Endothelial cell (in vitro differentiated cells): ENCODE measurements at places on chromosomes 1 and 21. TPM values are rescaled to one million over a fixed set of nuclear protein-coding genes. Genes with fewer than 3 reads are reported as not detected.
A peak's percentile ranks its signal among the peaks of the same experiment; 100 is the strongest.

Gene RAD54L
- 9.3 TPM for total RNA-seq

DNA sequence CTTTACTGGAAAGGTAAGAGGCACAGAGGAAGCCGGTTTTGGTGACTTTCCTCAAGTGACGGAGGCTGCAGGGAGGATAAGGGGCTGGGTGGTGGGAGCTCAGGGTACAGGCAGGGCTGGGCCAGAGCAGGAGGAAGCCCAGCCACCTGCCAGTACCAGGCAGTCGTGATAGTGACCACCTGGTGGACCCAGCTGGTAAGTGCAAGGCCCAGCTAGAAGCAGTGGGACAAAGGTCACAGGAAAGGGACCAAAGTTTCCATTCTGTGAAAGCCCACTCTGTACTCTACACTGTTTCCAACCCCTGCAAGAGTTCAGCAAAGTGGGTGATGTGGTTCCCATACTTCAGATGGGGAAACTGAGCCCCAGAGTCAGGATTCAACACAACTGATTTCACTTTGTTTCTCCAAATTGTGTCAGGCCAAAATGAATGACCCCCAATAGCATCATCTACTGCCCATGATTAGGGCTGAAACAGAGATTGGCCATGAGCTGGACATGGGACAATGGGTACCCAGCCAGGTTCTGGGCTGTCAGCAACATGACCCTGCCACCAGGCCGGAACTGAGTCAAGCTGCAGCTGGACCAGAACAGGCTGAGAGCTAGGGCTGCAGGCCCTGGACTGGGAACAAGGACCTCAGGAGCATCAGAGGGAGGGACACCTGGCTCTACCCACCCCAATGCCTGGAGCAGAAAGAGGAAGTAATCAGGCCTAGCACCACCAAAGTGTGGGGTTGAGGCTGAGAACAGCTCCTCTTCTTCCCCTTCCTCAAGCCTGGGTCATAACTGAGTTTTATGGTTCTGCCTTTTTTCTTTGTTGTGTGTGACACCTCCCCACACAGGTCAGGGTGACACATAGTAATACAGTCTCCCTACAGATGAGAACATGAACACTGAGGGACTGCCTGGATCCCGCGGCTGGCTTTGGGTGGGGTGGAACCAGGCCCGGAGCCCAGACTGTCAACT is 50.2 kb downstream of the KCNN3 start:
- peak; percentile 61 for DNase-seq
- H3K27ac ChIP-seq: peak overlapping the region; percentile 16
- H3K4me3 ChIP-seq: no peak overlapping the region
- H3K4me1 ChIP-seq: peaks cover 13% of the 10 kb centered on the region

Gene TRAF3IP3
- not detected for total RNA-seq

GRCh38 chr1:223654083-223654482 is 11.4 kb downstream of the CAPN8 start:
- H3K36me3 ChIP-seq: no peaks in the 10 kb centered on the region
- peaks cover 14% of the 10 kb centered on the region for H3K4me1 ChIP-seq
- no peak overlapping the region for H3K27ac ChIP-seq
- H3K4me3 ChIP-seq: no peak overlapping the region

Gene SMAP2
- 12.1 TPM for total RNA-seq

- DNase-seq: peak; percentile 57
- no peak overlapping the region for H3K27ac ChIP-seq
- H3K4me3 ChIP-seq: no peak overlapping the region
- H3K4me1 ChIP-seq: peaks cover 17% of the 10 kb centered on the region
Measured at GRCh38 chr21:37758982-37759381, 157.3 kb downstream of the KCNJ6 start.

Gene TMEM269
- total RNA-seq: 0.38 TPM

GRCh38 chr1:171468120-171468750 is 17.1 kb upstream of the PRRC2C start:
- no peak for DNase-seq
- H3K27ac ChIP-seq: no peak overlapping the region
- H3K36me3 ChIP-seq: no peaks in the 10 kb centered on the region
- H3K4me1 ChIP-seq: no peaks in the 10 kb centered on the region
- no peak overlapping the region for H3K4me3 ChIP-seq

GRCh38 chr1:231039161-231040018 is 664 bp downstream of the FAM89A start:
- DNase-seq: peak; percentile 32
- peaks cover 13% of the 10 kb centered on the region for H3K36me3 ChIP-seq
- H3K4me1 ChIP-seq: peaks cover 26% of the 10 kb centered on the region
- peak overlapping the region; percentile 95 for H3K4me3 ChIP-seq
- no peak overlapping the region for H3K27ac ChIP-seq
- peaks cover 13% of the 10 kb centered on the region for H3K27me3 ChIP-seq

GRCh38 chr1:207140536-207140935 is 36.5 kb downstream of the C4BPA start:
- H3K36me3 ChIP-seq: no peaks in the 10 kb centered on the region
- DNase-seq: no peak
- H3K27me3 ChIP-seq: no peaks in the 10 kb centered on the region
- H3K4me1 ChIP-seq: peaks cover 3% of the 10 kb centered on the region

Gene AKR1A1
- 125 TPM for total RNA-seq

Gene AZIN2
- total RNA-seq: 1.4 TPM

DNA sequence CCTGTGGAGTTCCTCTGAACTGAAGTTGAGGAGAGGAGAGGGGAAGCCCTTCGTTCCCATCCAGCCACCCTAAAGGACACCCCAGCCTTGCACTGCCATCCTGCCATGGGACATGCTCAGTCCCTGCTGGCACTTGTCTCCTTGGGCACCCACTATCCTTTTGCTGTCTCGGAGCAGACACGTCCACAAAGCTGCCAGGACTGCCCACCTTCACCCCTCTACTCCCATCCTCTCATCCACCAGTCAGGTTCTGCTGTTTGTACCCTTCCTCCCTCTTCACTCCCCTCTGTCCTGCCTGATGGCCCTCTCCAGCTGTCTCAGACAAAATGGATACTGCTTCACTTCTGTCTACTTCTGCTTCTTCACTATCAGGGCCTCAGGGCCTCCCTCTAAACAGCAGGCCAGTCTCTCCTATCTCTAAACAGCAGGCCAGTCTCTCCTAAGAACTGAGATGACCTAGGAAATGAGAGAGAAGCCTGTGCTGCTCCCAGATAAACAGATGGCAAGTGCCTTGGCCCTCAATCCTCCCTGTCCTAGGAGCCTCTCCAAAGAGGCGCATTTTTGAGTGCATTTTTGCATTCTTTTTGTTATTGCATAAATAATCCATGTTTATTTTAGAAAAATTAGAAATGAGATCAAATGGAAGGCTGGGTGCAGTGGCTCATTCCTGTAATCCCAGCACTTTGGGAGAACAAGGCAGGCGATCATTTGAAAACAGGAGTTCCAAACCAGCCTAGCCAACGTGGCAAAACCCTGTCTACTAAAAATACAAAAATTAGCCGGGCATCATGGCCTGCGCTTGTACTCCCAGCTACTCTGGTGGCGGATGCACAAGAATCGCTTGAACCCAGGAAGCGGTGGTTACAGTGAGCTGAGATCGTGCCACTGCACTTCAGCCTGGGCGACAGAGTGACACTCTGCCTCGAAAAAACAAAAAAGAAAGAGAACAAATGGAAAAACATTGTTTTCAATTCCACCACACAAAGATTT is 4.4 kb upstream of the PYCR2 start:
- H3K4me1 ChIP-seq: peaks cover 18% of the 10 kb centered on the region
- no peak for DNase-seq
- H3K27ac ChIP-seq: peak overlapping the region; percentile 67

Gene SOX13
- 107 TPM for total RNA-seq

Gene DISP1
- 27.2 TPM for total RNA-seq

GRCh38 chr1:81226603-81226928 is 574.2 kb upstream of the ADGRL2 start:
- no peak for DNase-seq
- H3K27me3 ChIP-seq: peaks cover 1% of the 10 kb centered on the region
- no peak overlapping the region for H3K4me3 ChIP-seq
- no peaks in the 10 kb centered on the region for H3K4me1 ChIP-seq
- H3K27ac ChIP-seq: no peak overlapping the region
- H3K36me3 ChIP-seq: no peaks in the 10 kb centered on the region

- peaks cover 3% of the 10 kb centered on the region for H3K27me3 ChIP-seq
- H3K27ac ChIP-seq: no peak overlapping the region
- peaks cover 20% of the 10 kb centered on the region for H3K4me1 ChIP-seq
- DNase-seq: no peak
- no peaks in the 10 kb centered on the region for H3K36me3 ChIP-seq
Measured at GRCh38 chr1:212433577-212434462, 1.1 kb downstream of the NENF start.

Gene CFHR4
- total RNA-seq: 0.87 TPM

- no peaks in the 10 kb centered on the region for H3K36me3 ChIP-seq
- peaks cover 13% of the 10 kb centered on the region for H3K4me1 ChIP-seq
- peak overlapping the region; percentile 79 for H3K27ac ChIP-seq
- DNase-seq: peak; percentile 86
- peak overlapping the region; percentile 88 for H3K4me3 ChIP-seq
Measured at GRCh38 chr1:206634365-206635079, 814 bp upstream of the DYRK3 start.

GRCh38 chr1:89529196-89529595 is 4.6 kb downstream of the LRRC8B start:
- H3K27me3 ChIP-seq: peaks cover 3% of the 10 kb centered on the region
- H3K4me1 ChIP-seq: peaks cover 35% of the 10 kb centered on the region
- no peak overlapping the region for H3K27ac ChIP-seq

DNA sequence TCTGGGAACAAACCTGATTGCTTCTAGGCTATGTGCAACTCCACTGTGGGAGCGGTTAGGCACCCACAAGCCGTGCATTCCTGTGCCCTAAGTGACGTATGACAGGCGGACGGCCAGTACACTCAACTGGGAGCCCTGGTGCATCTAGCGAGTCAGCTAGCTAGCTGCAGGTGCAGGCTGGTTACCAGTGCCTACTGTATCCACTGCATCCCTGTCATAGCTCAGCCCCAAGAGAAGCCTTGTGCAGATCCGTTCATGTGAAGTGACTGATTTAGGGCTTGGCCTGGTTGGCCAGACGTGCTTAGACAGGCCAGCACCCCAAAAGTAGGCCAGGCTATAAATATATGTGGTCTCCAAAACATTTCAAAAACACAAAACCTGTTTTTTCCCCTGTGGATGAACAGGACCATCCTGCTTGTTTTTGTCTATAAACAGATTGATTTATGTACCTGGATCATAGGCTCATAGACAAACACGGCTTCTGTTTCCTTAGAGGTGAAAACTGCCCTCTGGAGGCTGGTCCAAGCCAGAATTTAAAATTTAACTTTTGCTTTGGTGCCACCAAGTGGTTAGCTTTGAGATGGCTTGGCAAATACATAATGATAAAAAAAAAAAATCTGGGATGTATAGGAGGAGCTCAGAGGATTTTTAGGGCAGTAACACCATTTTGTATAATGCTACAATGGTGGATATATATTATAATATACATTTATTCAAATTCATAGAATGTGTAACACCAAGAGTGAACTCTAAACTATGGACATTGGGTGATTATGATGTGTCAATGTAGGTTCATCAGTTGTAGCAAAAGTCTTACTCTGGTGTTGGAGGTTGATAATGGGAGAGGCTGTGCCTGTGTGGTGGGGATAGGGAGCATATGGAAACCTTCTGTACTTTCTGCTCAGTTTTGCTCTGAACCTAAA is 68.5 kb downstream of the GIPC2 start:
- peak; percentile 65 for DNase-seq
- peaks cover 4% of the 10 kb centered on the region for H3K27me3 ChIP-seq
- H3K27ac ChIP-seq: no peak overlapping the region
- no peak overlapping the region for H3K4me3 ChIP-seq

GRCh38 chr1:240503558-240503957 is 108.4 kb downstream of the GREM2 start:
- peaks cover 4% of the 10 kb centered on the region for H3K4me1 ChIP-seq
- no peak for DNase-seq
- no peak overlapping the region for H3K27ac ChIP-seq
- no peak overlapping the region for H3K4me3 ChIP-seq

Gene CR1
- total RNA-seq: 0.51 TPM

DNA sequence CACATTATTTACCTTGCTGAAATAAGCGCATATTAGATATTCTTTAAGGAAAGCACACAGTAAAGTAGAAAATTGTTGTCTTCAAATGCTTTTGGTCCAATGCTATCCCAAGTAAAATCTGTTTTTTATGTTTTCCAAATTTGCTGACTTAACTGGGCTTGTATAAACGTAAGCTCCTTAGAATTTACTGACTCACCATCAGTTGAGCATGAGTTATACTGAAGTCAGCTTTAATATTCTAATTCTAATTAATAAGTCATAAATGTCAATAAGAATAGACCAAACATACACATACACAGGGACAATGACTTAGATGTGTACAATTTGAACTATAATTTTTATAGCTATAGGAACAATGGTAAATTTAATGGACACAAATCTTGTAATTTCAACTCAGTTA is 319.2 kb downstream of the TPR start:
- no peaks in the 10 kb centered on the region for H3K36me3 ChIP-seq
- no peak overlapping the region for H3K4me3 ChIP-seq
- H3K27ac ChIP-seq: no peak overlapping the region
- no peaks in the 10 kb centered on the region for H3K4me1 ChIP-seq
- H3K27me3 ChIP-seq: no peaks in the 10 kb centered on the region

Gene TFF1
- not detected for total RNA-seq

DNA sequence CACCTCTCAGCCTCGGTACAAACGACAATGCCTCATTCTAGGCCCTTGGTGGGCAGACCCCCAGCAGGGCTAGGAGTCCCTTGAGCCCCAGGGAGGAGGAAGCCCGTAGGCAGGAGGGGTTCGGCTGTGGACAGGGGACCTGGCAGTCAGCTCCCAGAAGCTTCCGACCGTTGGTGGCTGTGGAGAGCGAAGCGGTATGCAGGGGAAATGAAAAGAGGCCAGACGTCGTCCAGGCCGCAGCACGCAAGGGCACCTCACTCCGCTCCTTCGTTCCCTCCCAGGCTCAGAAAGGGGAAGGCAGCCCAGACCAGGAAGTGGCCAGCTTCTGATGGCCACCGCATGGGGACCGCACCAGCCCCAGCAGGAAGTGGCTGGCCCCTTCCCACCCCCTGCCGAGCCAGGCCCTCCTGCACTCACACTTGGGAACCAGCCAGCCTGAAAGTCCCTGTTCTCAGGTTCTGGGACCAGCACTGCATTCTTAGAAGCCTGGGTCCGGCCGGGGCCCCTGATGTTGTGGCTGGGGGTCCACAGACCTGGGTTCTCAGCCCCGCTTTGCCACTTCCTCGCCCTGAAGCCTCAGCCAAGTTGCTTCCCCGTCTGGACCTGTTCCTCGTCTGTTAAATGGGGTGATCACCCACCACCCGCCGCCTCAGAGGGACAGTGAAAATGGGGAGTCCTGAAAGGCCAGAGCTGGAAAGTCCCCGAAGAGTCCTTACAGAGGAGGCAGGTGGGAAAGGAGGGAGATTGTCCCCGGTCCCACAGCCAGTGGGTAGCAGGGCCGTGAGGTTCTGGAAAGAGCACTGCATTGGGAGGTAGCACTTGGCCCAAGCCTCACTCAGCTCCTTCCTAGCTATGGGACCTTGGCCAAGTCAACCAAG is 104.0 kb upstream of the RUNX3 start:
- no peaks in the 10 kb centered on the region for H3K36me3 ChIP-seq
- no peak for DNase-seq
- H3K27ac ChIP-seq: no peak overlapping the region
- H3K4me3 ChIP-seq: no peak overlapping the region
- no peaks in the 10 kb centered on the region for H3K27me3 ChIP-seq
- H3K4me1 ChIP-seq: peaks cover 7% of the 10 kb centered on the region

Gene NT5C1A
- total RNA-seq: not detected

- no peaks in the 10 kb centered on the region for H3K4me1 ChIP-seq
- no peak overlapping the region for H3K27ac ChIP-seq
- no peak for DNase-seq
- no peak overlapping the region for H3K4me3 ChIP-seq
- no peaks in the 10 kb centered on the region for H3K36me3 ChIP-seq
Measured at GRCh38 chr1:164914208-164914607, 355.2 kb downstream of the PBX1 start.
